Stimulated activated CD8-positive, alpha-beta memory T cell treated with anti-CD3 and anti-CD28 coated beads, Interleukin-4, amount 100 ng/mL, for 24 hours (primary cell): ENCODE measurements at places on chromosomes 7 and 10.

GRCh38 chr10:71217266-71218045 is 5.1 kb downstream of the UNC5B start:
- no peak for DNase-seq

- no peak for DNase-seq
These were observed 882 bp downstream of the PDCD11 start for GRCh38 chr10:103397191-103397825.

DNA sequence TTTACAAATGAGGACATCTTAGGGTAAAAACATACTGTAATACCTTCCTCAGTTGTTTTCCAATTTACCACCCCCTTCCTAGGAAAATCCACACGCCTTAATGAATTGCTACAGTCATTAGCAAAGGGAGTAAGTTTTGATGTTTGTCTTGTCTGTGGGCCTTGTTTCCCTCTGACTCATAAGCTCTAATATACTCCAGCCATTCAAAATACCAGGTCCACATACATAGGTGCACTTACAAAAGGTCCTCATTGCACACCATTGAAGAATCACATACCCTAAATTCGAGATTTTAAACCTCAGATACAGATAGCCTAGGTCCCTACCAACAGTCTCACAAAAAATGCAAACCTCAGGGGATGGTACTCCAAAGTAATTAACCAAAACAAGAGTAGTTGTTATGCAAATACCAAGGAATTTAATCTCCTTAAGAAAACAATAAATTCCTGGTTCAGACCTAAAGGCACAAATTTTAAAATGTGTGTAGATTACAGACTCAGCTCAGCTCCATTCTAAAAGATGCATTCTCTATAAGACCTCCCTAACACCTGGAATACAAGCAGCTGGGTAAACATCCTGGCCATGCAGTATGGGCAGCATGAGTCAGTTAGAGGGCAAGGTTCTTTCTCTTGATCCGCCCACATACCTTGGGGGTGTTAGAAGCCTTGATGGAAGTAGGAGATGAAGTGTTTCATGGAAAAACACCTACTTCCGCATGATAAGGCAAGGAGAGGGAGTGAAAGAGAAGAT is 3.0 kb upstream of the LIPK start:
- no peak for DNase-seq

DNA sequence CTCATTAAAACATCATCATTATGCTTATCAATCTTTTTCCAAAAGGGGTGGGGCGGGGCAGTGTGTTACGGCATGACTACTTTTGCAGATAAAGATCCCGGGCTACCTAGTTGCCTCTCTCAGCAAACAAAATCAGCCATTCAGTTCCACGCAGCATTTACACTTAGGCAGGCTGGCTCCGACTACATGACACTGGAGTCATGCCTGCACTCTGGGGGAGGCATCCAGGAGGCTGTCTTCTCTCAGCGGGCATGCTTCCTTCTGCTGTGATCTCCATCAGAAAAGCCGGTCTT is 193.9 kb upstream of the TCF7L2 start:
- no peak for DNase-seq

DNA sequence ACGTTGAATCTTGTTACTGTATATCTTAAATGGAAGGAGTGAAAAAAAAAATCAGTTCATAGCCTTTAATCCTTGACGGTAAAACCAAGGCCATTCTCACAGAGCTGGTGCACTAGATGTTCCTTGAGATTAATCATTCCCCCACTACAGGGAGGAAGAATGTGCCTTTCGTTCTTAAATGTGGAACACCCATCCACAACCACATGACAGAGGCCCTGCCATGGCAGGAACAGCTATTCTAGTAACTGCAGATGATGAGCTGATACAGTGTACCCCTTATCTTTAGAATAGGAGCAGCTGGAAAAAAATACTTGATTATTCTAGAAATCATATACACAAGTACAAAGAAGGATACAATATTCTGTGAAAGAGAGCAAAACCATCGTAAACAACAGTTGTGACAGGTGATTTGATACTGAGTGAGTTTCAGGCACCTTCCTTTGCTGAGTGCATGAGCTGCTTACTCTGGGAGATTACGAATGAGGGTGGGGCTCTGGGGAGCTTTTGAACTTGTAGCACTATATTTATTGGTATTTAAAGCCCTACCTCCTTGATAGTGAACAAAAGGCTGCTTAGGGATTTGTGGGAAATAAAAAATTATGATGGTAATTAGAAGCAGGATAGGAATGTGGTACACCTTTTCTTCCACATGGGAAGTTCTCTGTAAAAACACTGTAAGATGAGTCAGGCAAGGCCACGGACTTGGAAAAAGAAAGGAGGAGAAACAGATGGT is 244.4 kb upstream of the SLC26A5 start:
- no peak for DNase-seq

DNA sequence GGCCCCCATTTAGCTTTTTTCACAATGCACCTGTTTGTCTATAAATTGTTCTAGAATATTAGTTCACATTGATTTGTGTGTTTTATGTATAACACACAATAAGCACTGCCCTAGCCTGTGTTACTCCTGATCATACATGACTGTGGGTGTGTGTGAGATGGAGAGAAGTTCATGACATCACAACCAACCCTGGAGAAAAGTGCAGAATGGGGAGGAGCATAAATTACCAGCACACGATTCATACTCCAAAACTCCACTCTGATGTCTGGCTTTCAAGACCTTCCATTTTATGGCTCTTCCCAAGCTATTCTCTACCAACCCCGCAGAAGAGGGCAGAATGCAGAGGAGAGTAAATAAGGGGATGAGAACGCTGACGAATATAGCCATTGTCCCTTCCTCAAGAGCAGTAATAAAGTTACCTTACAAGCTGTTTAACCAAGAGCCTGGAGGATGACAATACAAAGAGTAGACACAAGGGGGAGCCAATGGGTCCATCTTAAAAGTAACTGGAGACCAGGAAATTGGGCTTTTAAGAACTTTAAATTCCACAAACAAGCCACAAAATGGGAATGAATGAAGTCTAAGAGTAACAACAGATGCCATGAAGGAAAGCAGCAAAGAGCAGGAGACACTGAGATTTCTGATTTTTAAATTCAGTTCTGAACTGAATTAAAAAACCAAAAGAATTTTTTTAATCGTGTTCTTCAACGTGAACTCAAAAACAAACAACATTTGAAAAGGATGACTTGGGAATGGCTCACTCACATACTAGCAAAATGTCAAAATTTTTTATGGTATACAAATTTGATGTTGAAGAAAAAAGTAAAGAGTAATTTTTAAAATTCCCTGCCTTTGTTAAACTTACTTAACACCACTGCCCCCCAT is 159.6 kb downstream of the PARD3 start:
- no peak for DNase-seq

DNA sequence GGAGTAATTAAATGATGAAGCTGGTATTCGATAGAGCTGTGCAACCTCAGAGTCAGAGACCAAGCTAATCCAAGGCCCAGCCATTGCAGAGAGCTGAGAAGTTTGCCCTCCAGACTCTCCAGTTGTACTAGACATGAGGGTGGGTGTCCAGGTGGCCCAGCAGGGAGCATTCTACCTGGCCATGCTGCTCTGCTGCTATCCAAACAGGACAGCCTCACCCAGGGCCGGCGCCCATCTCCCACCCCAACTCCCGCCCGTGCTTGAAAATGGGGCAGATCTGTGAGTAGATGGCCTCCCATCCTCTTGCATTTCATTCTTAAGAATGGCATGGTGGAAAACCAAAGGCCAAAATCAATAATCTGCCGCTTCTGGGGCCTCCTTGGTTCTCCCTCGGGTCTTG is 124.2 kb downstream of the TCERG1L start:
- no peak for DNase-seq

- DNase-seq: no peak
These were observed 15.0 kb downstream of the TAS2R60 start for GRCh38 chr7:143458263-143458662.

DNA sequence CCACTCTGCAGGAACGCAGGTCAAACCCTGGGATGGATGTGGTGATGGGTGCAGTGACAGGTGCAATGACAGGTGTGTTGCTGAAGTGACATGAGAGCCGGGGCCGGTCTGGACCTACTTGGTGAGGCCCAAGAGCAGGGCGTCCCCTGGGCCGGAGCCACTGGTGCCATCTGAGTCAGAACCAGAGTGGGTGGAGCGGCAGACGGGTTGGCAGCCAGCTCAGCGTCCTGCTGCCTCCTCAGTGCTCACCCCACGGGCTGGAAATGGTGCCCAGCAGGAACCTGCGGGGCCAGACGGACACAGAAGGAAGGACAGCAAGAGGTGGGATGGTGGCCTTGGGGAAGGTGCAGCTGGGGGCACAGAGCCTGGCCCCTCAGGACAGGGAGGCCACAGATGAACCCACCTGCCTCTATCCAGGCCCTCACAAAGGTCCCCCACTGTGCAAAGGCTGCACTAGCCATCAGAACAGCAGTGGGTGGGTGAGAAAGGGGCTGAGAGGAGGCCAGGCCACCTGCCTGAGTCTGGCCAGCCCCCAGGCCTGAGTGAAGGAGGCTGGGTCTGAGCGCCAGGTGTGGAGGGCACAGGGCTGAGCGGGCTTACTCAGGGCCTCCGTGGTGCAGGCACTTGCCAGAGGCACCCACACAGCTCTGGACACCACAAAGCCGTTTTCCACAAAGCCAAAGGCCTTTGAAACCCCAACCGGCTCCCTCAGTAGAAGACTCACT is 129.0 kb upstream of the PPP2R2D start:
- no peak for DNase-seq

DNA sequence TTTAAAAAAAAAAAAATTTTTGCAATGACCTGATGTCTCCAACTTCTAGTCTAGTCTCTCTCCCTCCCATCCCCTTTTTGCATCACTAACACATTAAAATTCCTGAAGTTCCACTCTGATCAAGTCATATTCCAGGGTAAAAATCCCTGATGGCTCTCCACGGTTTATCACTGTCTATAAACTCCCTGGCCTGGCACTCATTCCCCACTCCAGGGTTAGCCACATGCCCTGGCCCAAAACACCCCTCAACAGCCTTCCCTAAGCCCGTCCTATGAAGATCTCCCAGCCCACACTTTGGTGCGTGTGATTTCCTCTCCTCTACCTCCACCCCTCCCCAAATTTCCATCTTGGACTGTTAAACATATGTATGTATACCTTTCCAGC is 125.4 kb downstream of the JAZF1 start:
- no peak for DNase-seq

GRCh38 chr10:33006342-33006887 is 48.4 kb upstream of the ITGB1 start:
- no peak for DNase-seq

DNA sequence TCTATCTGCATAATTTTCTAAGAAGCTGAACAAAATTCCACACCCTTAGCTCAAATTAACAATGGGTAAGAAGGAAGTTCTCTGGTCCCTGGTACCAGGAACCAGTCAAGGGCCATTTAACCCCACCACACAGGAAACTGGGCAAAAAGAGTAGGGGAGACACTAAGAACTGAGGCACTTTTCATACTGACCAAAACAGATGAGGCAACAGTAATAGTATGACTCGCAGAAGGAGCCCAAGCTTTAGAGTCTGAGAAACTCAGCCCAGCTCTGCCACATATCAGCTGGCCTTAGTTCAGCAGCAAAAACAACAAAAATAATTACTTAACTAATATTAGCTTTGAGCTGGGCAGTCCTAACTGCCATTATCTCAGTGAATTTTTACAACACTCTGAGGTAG is 221.2 kb downstream of the FAM107B start:
- DNase-seq: no peak

DNA sequence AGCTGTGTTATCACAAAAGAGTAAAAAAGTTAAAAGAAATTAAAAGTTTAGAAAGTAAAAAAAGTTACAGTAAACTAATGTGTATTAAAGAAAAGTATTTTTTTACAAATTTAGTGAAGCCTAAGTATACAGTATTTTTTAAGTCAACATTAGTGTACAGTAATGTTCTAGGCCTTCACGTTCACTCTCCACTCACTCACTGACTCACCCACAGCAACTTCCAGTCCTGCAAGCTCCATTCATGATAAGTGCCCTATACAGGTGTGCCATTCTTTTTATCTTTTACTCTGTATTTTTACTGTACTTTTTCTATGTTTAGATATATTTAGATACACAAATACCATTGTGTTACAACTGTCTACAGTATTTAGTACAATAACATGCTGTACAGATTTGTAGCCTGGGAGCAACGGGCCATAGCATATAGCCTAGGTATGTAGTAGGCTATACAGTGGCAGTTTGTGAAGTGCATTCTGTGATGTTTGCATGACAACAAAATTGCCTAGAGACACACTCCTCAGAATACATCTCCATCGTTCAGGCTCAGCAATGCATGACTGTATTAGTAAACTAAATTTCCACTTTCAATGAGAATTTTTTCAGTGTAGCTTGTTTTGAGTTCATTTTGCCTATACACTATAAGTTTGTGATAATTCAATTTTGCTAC is 539.9 kb upstream of the C7orf33 start:
- no peak for DNase-seq
